Activated naive CD4-positive, alpha-beta T cell treated with anti-CD3 and anti-CD28 coated beads, Interleukin-2, amount 50 U/mL, for 72 hours (primary cell): ENCODE measurements at places on chromosomes 3 and 15.

DNA sequence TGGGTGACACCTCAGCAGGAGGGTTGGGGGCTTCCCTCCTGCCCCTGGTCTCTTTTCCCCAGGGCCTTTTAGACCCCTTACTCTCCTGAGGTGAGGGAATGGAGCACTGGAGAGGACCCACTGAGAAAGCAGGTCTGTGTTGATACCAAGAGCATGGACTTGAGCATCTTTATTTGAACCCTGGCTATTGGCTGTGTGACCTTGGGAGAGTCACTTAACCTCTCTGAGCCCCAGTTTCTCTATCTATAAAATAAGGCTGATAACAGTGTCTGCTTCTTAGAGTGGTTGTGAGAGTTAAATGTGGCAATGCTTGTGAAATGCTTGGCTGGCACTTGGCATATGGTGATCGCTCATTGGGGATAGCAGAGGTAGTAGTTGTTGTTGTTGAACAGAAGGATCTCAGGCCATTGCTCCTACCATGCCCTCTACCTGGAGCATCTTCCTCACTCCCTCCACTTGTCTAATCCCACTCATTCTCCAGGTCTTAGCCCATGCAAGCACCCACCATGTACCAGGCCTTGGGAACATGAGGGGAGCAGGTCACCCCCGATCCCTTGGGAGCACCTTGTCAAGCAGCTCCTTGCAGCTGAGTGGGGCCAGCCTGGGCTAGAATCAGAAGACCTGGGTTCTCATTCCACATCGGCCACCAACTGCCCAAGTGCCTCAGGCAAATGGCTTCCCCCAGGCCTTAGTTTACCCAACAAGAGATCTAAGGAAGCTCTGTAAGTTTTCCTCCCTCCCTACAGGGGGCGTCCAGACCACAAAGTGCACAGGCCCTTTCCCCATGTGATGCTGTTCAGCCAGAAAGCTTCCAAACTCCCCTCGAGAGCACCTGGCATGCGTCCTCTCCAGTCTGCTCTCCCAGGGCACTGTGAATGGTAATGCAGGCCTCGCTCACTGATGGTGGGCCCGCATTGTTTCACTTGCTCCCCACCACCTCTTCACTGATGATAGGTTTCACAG lies 96.7 kb downstream of the LSM3 start:
- DNase-seq: no peak

DNA sequence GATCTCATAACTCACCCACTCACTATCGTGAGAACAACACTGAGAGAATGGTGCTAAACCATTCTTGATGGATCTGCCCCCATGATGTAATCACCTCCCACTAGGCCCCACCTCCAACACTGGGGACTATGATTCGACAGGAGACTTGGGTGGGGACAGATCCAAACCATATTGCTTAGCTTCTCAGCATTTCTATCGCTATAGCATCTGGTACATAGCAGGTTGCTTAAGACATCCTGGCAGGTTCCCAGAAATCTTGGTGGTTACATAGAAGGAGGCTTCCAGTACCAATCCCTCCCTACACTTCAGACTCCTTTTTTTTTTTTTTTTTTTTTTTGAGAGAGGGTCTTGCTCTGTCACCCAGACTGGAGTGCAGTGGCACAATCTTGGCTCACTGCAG lies 487.8 kb downstream of the EDEM1 start:
- DNase-seq: no peak

GRCh38 chr3:63333815-63334214 lies 55.7 kb downstream of the SYNPR start:
- no peak for DNase-seq

DNA sequence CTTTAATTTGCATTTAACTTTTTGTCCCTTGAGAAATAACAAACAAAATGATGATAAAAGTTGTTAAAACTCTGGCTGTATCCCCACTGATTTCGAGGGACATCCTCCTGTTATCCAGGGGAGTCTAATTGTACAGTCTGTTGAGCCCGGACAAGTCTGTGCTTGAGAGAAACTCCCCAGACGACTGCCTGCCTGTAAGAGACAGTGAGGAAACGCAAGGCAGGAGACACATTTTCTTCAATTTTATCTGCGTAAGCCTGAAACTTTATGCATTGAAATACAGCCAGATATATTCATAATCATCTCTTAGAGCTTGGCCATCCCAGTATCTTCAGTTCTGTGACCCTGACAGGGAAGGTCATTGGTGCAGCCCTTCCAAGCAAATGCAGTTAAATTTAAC lies 97.7 kb downstream of the ROBO2 start:
- no peak for DNase-seq

GRCh38 chr15:42719043-42719442 lies 17.9 kb downstream of the CDAN1 start:
- DNase-seq: no peak

- DNase-seq: no peak
Observed at GRCh38 chr15:98968576-98968975, 39.0 kb downstream of the PGPEP1L start.

DNA sequence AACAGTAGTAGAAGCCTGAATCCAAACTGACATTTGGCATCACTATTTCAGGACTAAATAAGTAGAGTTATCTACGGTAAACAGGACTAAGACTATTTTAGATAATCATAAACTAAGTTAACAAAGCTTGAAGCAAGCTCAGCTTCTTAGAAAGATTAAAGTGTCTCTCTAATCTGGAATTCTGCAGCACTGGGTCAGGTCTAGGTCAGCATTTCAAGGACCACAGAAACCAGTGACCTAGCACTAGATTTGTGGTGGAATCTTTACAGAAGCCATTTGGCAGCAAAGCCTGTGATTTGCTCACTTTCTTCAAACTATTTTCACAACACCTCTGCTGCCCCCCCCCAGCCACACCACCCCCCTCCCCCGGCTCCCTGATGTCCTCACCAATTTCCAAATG lies 37.5 kb downstream of the IGSF11 start:
- DNase-seq: no peak

DNA sequence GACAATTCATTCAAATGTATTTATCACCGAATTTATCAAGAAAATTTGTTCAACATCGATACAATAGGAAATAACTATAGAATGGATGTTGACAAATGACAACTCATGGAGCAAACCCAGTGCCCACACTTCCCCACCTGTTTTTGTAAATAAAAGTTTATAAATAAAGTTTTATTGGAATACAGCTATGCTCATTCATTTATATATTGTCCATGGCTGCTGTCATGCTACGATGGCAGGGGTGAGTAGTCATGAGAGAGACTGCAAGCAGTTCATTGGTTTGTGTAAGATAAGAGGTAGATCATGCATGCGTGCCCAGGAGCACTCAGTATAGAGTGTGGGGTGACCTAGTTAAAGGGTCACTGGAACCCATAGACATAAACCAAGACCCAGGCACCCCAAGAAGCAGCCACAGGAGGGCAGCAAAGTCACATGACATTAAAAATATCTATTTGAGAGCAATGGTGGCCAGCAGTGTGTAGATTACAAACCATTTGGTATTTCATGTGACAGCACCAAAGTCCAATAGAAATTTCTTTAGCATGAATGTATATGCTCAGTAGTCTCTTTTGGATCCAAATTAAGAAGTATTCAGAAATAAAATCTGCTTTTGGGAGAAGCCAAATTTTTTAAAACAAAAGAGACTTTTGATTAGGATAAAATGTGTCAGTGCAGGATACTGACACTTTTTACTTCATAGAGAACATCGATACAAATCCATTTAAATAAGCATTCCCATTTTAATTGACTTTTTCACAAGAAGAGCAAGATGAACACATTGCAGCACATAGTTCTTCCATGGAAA lies 794.8 kb downstream of the MCTP2 start:
- no peak for DNase-seq

DNA sequence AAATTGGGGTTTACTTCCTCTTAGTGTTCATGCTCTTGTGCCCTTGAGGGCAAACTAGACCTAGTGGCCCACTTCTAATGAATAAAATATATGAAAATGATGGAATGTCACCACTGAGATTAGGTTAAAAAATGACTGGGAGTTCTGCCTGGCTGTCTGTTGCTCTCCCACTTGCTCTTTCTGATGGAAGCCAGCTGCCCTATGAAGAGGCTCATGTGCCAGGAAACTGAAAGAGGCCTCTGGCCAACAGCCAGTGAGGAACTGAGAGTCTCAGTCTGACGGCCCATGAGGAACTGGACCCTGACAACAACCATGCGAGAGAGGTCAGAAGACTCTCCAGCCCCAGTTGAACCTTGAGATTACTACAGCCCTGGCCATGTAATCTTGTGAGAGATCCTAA lies 107.1 kb upstream of the FHIT start:
- no peak for DNase-seq

GRCh38 chr3:146974001-146974400 lies 368.9 kb upstream of the PLSCR5 start:
- DNase-seq: no peak

GRCh38 chr3:172705170-172705569 lies 5.7 kb downstream of the NCEH1 start:
- DNase-seq: no peak

GRCh38 chr3:135168822-135169221 lies 373.8 kb downstream of the EPHB1 start:
- no peak for DNase-seq

DNA sequence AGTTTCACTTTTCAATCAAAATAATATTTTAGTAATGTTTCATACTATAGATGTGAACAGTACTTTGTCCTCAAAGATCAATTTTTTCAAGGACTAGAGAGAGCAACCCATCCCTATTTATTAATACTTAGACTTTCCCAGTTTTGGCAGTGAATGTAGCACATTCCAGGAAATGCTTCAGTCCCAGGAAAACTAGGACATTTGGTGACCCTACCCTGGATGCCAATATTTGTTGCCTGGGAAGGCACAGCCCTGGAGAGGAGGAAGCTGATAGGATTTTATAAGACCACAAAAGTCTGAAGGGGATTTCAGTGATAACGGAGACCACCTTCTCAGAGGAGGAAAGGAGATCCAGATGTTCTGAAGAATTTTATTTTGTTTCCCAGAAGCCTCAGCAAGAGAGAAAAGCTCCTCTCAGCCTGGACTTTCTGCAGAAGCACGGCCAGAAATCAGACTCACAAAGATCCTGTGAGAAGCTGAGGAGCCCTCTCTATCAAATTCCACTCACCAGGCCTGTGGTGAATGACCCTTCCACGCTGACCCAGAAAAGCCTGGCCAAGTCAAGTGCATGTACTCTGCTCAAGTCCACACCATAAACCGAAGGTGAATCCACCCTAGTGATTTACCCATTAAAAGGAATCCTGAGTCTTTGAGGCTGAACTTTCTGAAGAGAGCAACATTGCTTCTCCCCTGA lies 87.7 kb upstream of the ABHD17C start:
- no peak for DNase-seq

GRCh38 chr3:15556512-15556911 lies 35.0 kb upstream of the COLQ start:
- DNase-seq: no peak

DNA sequence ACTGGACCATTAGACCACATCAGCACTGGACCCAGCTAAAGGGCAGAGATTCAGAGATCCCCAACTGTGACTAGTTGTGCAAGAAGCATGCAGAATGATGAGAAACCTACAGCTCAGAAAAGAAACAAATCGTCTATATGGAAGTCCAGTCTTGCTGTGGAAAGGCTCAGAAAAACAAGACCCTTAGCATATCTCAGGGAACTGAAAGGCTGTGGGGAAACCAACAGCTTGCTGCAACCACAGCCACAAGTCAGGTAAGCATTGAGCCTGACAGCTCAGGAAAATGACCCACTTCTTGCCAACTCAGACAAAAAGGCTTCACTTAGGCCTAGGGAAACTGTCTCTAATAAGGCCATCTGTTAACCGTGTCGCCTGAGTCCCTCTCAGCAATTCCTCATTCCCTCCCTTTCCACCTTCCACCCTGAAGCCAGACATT lies 145.6 kb downstream of the LSAMP start:
- DNase-seq: no peak

DNA sequence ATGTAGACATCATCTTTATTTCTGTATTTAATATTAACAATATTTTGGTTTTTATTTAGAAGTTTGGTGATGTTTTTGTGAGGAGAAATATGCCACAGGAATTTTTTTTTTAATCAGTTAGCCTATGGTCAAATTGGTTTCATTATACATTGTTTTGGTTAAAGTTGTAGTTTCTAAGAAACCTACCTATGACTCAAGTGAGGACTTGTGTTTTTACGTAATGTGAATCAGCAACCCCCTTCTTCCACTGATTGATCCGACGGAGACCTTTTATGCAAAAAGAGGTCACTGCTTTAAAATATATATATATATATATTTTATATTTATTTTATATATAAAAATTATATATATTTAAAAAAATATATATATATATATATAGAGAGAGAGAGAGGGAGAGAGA lies 698.1 kb downstream of the FHIT start:
- no peak for DNase-seq

GRCh38 chr3:120047686-120048085 lies 46.6 kb downstream of the GSK3B start:
- DNase-seq: no peak

GRCh38 chr15:50996641-50997040 lies 88.2 kb downstream of the AP4E1 start:
- DNase-seq: no peak

DNA sequence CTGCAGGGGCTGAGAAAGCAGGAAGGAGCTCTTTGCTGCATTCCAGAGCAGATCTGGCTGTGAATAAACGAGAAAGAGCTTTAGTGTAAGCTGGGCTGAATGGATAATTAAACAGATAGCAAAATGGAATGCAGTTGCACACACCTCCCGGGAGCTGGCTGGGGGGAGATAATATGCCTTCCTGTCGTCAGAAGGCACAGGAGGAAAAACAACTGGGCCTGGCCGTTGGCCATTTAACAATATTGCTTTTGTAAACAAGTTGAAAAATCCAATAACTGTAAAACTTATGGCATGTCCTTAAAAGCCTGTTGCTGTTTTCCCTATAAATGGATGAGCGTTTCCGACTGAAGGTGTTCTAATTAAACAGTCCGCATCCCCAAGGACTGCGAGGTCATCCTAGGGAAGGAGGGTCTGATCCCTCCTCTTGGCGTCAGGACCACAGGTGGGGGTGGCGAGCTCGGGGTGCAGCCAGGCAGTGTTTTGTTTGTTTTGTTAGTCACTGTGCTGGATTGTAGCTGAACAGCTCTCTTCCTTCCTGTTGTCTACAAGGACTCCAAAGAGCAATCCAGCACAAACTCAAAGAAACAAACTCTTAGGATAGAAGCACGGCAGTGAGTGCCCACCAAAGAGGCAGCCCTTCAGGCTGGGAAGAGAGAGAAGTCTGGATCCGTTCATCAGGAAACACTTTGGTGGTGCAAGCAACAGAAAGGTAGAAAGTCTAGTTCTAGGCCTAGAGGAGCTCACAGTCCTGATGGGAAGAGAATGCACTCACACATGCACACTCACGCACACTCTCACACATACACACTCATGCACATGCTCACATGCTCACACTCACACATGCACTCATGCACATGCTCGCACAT lies 133.4 kb upstream of the SMAD3 start:
- DNase-seq: no peak

- DNase-seq: no peak
Observed at GRCh38 chr15:29122506-29122905, 147.1 kb downstream of the NSMCE3 start.

DNA sequence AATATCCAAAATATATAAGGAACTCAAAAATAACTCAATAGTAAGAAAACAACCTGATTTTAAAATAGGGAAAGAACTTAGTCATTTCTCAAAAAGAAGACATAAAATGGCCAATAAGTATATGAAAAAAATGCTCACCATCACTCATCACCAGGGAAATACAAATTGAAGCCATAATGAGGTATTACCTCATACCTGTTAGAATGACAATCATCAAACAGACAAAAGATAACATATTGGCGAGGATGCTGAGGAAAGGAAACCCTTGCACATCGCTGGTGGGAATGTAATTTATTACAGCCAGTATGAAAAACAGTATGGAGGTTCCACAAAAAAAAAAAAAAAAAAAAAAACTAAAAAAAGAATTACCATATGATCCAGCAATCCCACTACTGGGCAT lies 38.2 kb downstream of the KPNA1 start:
- DNase-seq: no peak
